ENCODE measurements at places on chromosomes 11 and 22.

GRCh38 chr11:27237643-27238042, 125.4 kb downstream of the CCDC34 start:
- no peak for DNase-seq

DNA sequence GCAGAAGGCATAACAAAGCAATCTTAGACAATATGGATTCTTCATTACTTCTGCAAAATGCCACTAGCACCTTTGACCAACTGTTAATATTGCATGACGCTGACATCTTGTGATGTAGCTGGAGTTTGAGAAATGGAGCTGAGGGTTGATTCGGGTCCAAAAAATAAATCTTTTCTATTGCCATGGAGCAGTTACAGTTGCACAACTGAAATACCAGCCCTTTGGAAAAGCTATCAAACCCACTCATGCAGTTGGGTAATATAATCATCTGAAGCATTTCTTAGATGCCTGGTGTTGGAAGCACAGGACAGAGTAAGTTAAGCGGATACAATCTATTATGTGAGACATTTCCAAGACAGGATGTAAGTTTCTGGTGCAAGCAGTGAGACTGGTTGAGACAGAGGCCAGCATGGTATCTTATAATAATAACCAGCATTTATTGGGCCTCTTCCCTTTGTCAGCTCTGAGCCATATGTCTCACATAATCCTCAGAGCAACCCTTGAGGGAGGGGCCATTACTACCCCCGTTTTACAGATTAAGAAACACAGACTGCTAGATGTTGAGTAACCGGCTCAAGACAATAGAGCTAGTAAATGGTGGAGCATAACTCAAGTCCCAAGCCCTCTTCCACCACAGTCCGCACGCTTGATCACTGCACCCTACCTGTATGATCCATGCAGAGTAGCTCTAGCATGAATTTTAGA, 74.9 kb upstream of the CAPRIN1 start:
- no peak for DNase-seq

DNA sequence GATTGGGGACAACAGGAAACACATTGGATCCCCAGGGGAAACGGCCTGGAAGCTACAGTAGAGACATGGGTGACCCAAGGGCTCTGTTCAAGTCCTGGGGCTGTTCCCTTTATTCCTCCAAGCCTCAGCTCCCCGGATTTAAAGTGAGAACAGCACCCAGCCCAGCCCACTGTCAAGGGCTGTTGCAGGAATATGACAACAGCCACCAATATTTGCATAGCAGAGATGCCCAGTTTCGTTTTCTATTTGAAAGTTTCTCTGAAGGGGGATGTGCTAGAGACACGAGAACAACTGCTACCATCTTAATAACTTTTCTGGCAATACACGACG, 81.1 kb upstream of the WNT7B start:
- DNase-seq = no peak

DNA sequence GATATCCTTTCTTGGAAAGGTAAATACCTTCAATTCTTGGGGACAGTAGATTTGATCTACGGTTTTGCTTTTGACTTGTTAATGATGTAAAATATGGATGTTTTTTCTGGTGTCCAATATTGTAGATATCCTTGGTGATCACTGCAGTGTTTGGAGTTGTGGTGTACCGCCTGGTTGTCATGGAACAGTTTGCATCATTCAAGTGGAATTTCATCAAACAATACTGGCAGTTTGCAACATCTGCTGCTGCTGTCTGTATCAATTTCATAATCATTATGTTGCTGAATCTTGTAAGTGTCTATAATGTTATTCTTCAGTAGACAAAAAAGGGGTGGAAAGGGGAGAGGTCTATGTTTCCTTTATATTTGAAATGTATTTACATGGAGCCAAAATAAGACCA, 27.4 kb upstream of the MUC15 start:
- DNase-seq = no peak

GRCh38 chr11:82906236-82906635, 4.7 kb downstream of the DDIAS start:
- no peak for DNase-seq

- no peak for DNase-seq
These were observed 80.3 kb downstream of the CASP12 start for GRCh38 chr11:104817973-104818372.

DNA sequence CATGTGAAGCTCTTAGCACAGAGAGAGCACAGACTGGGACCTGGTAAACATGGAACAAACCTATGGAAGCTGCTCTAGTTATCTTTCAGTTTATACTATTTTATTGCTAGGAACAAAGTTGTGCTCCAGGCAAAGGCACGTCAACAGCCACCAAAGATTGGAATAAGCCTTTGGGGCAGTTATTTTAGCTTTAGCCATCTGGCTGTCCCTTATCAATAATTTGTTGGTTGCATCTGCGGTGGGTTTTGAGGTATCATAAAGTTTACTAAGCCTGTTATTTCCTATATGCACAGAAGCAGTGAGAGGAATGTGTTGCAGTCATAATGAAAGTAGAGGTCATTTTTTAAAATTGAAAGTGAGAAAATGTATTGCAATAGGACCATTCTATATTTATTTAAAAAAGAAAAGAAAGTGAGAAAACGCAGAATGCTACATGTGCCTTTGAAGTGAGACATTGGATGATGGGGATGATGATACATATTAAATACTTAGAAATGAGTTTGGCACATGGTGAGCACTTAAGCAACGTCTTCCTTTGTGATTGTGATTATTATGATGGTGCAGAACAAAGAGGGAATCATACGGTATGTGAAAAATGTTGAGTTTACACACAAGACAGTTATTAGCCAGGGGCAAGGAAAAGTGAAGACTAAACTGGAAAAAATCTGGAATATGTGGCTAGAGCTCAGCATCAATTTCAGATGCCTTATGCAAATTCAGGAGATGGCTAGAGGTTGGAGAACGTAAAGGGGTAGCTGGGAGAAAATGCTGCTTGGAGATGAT, 58.3 kb downstream of the PRR5L start:
- DNase-seq = no peak

All from stimulated activated CD8-positive, alpha-beta memory T cell treated with anti-CD3 and anti-CD28 coated beads, Interleukin-15, amount 100 ng/mL, for 24 hours (primary cell).